Type B pancreatic cell (in vitro differentiated cells): ENCODE measurements at places on chromosomes 12 and 14. TPM values are rescaled to one million over a fixed set of nuclear protein-coding genes. Genes with fewer than 3 reads are reported as not detected.

CLEC12A gene
- 0.50 and 0.65 TPM in 2 replicates for total RNA-seq

SDS gene
- total RNA-seq = not detected in 2 replicates

PXN gene
- 60.7 and 127 TPM in 2 replicates for total RNA-seq

GRCh38 chr14:86237733-86238132, 707.8 kb downstream of the FLRT2 start:
- DNase-seq = no peak

GRCh38 chr12:104521731-104522130, 65.0 kb downstream of the CHST11 start:
- no peak for DNase-seq

DNA sequence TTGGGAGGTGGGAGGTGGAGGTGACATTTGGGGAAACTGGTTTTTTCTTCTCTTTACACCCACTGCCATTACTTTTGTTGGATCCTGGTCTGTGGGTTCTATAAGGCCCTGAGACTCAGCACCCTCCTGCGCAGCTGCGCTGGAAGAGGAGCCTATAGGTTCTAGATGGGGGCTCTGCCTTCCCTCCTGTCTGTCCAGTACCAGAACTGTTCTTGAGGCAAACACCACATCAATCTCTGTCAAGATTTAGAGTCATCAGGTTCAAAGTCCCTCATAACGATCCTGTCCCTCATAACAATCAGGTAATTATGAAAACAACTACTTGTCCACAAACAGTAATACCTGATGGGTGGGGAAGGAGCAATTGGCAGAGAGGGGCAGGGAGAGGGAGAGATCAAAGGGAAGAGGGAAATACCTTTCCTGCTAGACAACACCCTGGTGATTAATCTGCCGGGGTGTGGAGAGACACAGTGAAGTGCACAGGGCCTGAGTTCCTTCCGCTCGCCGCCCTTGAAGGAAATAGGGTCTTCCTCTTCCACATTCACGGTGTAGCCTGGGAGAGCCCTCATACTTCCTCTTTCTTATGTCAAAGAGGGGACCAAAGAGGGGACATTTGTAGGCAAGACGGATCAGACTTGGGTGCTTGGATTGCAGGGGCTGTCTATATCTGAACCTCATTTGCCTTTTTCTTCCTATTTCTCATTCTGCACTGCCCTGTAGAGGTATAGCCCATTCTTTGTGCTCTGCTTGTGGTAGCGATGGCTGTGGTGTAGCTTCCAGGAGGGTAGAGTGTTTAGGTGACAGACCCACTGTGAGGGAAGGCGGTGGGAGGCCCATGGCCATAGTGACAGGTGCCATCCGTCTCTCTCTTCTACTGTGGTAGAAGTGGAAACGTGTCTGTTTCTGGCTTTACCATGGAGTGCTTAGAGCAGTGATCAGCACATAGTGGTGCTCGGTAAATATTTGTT, 12.6 kb downstream of the GPRC5A start:
- no peak for DNase-seq
